ENCODE measurements at places on chromosomes 11 and 22. TPM values are rescaled to one million over a fixed set of nuclear protein-coding genes. Genes with fewer than 3 reads are reported as not detected.
A peak's percentile ranks its signal among the peaks of the same experiment; 100 is the strongest.

DNA sequence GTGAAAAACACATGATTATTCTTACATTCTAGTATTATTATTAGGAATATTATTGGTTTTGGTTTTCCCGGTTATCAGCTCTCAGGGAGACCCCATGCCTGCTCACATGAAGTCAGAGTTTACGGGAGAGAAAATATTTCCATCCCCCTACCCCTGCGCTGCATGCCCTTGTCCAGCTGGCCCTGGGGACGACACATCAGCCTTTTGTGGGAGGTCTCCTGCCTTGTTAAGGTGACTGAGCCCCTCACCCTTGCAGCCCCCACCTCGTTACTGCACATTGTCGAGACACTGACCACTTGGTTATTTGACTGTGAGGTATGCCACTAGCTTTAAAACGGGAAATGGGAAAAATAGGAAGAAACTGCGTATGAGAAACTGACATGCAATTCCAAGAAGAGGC, 63.0 kb downstream of the PARVG start:
- DNase-seq: no peak

DNA sequence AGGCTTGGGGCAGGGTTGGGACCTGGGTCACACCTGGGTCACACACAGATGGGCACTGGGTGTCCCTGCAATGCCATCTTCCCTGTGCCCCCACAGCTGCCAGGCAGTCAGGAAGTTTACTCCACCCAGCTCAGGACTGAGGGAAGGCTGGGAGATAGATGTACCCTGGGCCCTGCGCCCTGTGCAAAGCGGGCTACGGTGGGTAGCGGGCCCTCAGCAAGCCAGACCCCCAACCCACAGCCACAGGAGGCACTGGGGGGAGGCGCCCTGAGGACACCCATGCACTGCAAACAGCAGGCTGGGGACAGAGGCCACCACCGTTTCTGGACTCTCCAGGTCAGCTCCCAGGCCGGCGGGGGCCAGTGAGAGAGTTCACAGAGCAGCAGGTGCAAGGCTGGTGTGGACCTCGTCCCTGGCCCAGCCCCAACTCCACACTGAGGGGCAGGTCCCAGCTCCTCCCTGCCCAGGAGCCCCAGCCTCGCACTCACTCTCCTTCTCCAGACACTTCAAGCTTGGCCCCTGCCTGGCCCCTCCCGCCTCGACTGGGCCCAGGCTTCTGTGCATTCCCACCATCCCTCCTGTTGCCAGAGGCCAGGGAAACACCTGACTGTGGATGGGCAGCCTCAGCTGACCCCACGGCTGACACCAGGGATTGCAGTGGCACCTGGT, 4.9 kb downstream of the DUSP8 start:
- DNase-seq: no peak

DNA sequence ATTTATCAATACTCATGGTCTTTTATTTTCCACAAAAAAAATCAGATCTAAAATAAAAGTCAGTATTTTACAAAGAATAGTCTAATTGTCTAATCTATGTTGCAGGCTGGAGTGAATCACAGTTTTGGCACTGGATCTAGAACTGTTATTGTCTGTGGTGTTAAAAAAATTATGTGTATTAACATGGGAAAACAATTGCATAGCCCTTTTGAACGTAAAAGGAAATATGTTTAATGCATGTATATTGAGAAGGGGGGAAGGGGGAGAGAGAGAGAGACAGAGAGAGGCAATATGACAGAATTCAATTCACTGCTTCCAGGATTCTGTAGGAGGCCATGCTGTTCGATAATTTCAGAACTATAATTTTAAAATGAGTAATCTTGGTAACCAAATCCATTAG, 324.9 kb upstream of the CCDC90B start:
- peak; percentile 19 for DNase-seq

- no peak for DNase-seq
Measured at GRCh38 chr11:47649276-47649675, 6.9 kb upstream of the MTCH2 start.

- DNase-seq: peak; percentile 78
Measured at GRCh38 chr22:49087198-49087597, 740.5 kb downstream of the BRD1 start.

DNA sequence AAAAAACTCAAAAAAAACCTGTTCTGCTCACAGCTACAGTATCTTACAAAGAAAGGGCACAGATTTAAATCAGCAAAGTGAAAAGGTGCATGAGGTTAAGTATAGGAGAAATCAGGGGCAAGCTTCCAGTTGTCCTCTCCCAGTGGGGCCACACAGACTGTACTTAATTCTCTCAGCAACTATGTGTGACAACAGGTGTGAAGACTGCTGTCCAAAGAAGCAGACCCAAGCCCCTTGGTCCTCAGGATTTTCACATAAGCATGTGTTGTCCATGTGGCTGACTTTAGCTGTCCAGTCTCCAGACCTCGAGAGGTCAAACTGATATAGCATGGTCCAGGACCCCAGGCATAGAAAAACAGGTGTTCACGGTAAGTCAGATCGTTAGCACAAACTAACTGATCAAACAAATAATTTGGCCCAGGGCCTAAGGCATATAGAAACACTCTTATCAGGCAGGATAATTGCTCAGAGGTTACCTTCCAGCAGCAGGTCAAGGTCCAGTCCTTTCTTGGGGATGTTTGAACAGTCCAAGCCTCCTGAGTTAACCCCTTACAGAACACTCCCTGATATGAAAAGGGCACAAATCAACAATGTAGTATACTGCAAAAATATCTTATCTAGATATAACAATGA, 21.1 kb upstream of the CSTF3 start:
- DNase-seq: no peak

- no peak for DNase-seq
Measured at GRCh38 chr11:109033627-109034338, 368.9 kb downstream of the DDX10 start.

GRCh38 chr11:3781423-3781822, 15.9 kb downstream of the NUP98 start:
- no peak for DNase-seq

DNA sequence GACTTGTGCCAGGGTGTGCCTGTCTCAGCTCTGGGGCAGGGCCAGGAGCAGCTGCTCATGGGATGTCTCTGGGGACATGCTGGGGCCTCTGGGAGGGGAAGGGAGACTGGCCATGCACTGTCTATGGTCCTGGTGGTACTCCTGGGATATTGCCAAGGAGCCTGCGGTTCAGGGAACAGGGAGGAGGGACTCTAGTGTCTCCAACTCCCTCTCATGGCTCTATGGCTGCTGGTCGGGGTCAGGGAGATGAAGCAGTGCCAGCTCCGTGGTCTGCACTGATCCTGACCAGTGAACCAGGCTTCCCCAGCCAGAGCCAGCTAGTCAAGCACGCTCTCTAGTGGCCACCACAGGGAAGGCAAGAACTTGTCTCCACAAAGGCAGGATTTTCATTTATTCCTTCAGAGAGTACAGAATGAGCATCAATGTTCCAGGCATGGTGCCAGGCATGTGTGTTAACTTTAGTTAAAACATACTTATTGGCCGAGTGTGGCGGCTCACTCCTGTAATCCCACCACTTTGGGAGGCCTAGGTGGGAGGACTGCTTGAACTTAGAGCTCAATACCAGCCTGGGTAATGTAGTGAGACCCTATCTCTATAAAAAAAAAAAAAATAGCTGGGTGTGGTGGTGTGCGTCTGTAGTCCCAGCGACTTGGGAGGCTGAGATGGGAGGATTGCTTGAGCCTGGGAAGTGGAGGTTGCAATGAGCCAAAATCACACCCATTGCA, 2.5 kb upstream of the BEST1 start:
- peak; percentile 95 for DNase-seq

GRCh38 chr11:130020323-130020722, 17.7 kb upstream of the PRDM10 start:
- no peak for DNase-seq

GRCh38 chr11:68727783-68728182, 23.5 kb downstream of the TESMIN start:
- DNase-seq: no peak

DNA sequence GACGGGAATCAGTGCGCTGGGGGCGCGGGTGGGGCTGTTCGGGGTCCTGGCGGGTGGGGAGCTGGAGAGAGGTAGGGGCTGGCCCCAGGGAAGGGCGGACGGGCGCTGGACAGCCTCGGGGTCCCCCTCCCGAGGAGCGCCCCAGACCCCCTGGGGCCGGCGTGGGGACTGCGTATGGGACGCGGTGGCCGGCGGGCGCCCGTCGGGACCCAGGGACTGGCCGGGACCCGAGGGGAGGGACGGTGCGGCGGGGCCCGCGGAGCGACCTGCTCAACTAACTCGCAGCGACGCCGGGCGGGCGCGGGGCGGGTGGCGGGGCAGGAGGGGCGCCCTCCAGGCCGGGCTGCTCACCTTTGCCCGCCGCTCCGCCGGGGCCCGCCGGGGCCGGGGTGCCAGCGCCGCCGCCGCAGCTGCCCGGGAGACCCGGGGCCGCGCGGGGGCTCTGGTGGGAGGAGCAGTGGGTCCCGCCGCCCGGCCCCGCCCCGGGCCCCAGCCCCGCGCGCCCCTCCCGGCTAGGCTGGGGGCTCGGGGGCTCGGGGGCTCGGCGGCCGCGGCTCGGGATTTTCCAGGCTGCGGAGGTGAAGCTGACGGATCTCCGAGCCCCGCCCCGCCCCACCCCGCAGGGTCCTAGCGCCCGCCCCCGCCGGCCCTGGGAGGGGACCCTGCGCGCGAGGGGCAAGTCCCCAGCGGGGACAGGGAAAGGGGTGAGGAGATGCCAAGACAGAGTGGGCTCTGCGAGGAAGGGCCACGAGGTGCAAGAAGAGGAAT, 12.3 kb downstream of the STARD10 start:
- DNase-seq: no peak

DNA sequence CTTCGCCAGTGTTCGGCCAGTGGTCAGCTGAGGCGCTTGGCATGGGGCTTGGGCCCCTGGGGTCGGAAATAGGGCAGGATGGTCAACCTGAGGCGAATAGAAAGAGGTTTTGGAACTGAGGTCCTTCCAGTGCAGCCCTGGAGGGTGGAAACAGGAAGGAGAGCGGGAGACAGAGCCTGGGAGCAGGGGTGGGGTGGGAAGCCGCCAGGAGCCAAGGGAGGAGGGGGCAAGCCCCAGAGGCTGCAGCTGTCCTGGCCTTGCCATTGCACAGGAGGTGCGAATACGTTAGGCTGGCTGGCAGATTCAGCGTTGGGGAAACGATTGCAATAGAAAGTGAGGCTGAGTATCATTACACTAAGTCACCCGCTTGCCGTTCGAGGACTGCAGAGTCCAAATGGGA, 13.9 kb upstream of the KCTD17 start:
- no peak for DNase-seq

DNA sequence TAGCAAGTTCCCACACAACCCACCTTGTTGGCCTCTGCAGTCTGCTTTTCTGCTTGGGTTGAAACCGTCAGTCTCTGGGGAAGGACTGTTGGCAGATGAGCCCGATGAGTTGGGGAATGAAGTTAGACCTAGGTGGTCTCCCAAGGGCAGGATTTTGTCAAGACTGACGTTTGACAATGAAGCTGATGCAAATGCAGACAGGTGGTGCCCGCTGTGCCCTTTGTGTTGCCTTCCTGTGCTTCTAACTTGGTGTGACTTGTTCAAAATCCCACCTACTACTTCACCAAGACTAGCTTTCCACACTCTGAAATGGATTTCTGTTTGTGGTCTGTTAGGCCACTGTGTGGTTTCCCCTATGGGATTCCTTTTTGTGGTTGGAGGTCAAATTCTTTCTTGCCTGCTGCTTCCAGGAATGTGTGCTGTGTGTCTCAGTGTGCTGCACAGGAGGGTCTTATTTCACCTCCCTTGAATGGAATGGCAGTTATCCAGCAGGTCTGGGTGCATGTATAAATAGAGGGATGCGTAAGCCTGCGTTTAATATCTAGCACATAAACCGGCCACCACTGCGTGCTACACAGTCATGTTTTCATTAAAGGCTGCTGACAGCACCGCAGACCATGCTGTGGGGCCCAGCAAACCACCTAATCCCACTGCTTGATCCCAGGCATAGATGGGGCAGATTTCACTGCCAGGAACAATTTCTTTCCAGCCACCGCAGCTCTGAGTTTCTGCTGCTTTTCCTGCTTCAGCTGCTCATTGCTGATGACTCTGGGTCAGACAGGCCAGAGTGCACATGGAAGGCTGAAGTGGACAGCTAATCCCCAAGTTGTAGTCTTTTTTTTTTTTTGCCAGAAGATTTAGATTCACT, 44.8 kb downstream of the ADAMTS8 start:
- no peak for DNase-seq

GRCh38 chr11:69663326-69663725, 11.8 kb downstream of the LTO1 start:
- DNase-seq: no peak

DNA sequence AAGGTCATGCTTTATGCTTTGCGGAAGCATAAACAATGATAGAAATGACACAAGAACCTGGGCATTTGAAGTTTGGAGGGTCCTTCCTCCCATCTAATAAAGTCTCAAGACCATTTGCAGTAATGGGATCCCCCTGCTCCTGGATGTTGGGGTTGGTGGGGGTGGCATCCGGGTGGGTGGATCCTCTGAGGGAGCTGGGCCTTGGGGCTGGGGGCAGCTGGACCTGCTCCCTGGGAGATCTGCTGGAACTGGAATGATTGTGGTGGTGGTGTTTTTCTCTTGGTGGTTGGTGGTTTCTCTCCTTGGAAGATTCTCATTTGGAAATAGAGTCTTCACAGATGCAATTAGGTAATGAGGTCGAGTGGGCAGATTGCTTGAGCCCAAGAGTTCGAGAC, 2.2 kb upstream of the NAP1L4 start:
- no peak for DNase-seq

GRCh38 chr22:26259510-26259909, 90.2 kb downstream of the SEZ6L start:
- DNase-seq: no peak

GRCh38 chr22:44047891-44048301, 23.8 kb downstream of the PARVB start:
- DNase-seq: no peak

DNA sequence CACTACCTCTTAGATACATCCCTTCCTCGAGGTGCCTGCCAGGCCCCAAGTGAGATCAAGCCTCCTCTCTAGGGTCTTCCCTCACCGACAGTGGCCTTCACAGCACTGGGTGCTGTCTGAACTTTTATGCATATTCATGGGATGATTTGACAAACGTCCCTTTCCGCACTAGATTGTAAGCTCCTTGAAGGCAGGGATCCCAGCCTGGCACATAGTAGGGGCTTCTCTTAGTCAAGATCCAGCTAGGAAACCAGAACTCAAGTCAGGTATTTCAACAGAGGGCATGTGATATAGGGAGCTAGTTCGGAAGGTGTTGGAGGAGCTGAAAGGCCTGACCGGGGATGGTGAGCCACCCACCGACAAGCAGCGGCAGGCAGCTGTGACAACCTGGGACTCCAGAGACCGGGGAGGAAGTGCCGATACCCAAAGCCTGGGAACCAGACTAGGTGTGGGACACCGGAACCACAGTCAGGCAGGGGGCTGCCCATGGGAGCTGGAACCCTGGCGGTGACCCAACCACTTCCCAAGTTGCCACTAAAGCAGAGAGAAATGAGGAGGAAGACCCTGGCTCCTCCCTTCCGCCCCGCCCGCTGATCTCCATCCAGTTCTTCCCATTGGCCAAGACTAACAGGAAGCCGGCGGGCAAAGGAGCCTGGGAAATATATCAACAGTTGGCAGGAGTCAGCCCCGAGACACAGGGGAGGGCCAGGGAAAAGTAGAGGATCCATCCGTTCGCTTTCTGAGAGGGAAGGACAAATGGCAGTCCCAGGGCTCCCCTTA, 39.8 kb upstream of the CD82 start:
- DNase-seq: no peak

Gene APOL5
- total RNA-seq: 0.69 TPM

Gene NXPE2
- 0.20 TPM for total RNA-seq

Gene TRIM48
- not detected for total RNA-seq

Gene MRGPRF
- total RNA-seq: 13.0 TPM

Gene MYO7A
- 2.8 TPM for total RNA-seq

Gene CASP5
- 0.39 TPM for total RNA-seq

Gene TRIM49
- not detected for total RNA-seq
